ENCODE measurements at places on chromosomes 2 and 18. TPM values are rescaled to one million over a fixed set of nuclear protein-coding genes. Genes with fewer than 3 reads are reported as not detected.

Gene MREG
- total RNA-seq, result 26.2 TPM

Gene CIB4
- total RNA-seq, result not detected

Gene GRP
- not detected for total RNA-seq

- DNase-seq, result no peak
These were observed 188.0 kb upstream of the DCC start for GRCh38 chr18:52152036-52152435.

DNA sequence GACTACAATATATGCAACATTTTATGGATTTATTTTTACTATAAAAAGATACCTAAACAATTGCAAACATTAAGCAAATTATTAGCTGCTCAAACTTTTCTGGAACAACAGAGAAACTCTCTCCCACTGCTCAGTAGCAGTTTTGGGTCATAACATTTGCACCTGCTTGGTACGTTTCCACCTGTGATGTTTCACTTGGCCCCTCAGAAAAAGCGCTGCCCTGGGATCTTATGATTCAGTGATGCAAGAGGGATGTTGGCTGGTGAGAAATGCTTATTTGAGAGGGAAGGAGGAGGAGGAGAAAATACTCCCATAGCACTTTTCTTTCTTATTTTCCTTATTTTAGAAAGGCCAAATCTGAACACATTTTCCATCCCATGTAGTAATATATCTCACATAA lies 9.2 kb downstream of the IRS1 start:
- DNase-seq, result no peak
- peaks cover 16% of the 10 kb centered on the region for H3K4me1 ChIP-seq
- no peak overlapping the region for H3K27ac ChIP-seq
- H3K36me3 ChIP-seq, result no peaks in the 10 kb centered on the region
- H3K27me3 ChIP-seq, result no peaks in the 10 kb centered on the region
- peak overlapping the region; percentile 62 for H3K4me3 ChIP-seq

DNA sequence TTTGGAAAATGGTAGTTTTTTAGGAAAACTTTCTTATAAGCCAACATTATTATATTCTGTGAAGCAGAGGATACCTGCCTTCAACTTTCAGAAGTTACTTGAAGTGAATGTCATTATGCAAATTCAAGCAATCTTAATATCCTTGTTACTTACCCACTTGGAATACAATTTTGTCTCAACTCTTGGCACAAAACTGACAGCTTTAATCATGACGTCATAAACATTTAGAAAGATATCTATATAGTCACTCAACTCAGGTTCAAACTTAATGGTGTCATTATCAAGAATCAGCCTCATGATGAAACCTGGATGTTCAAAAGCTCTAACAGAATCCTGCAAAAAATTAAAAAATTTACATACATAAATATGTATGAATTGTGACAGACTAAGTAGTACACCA lies 68.1 kb downstream of the DNAH7 start:
- no peak overlapping the region for H3K4me3 ChIP-seq
- no peaks in the 10 kb centered on the region for H3K4me1 ChIP-seq
- H3K36me3 ChIP-seq, result no peaks in the 10 kb centered on the region
- H3K27ac ChIP-seq, result no peak overlapping the region

- no peaks in the 10 kb centered on the region for H3K4me1 ChIP-seq
- H3K4me3 ChIP-seq, result no peak overlapping the region
- no peaks in the 10 kb centered on the region for H3K36me3 ChIP-seq
- no peak overlapping the region for H3K27ac ChIP-seq
These were observed 99.7 kb upstream of the CRIM1 start for GRCh38 chr2:36255863-36256262.

- H3K27ac ChIP-seq, result no peak overlapping the region
- H3K27me3 ChIP-seq, result no peaks in the 10 kb centered on the region
- no peaks in the 10 kb centered on the region for H3K4me1 ChIP-seq
- H3K4me3 ChIP-seq, result no peak overlapping the region
- no peak for DNase-seq
These were observed 20.8 kb downstream of the GPATCH11 start for GRCh38 chr2:37105150-37105549.

Data from CD8-positive, alpha-beta memory T cell (primary cell).